ENCODE measurements at places on chromosomes 7 and 10.
A peak's percentile ranks its signal among the peaks of the same experiment; 100 is the strongest.

GRCh38 chr7:17234398-17235031 lies 63.9 kb upstream of the AHR start:
- DNase-seq: peak; percentile 95

GRCh38 chr10:70109064-70109729 lies 23.4 kb downstream of the AIFM2 start:
- no peak for DNase-seq

DNA sequence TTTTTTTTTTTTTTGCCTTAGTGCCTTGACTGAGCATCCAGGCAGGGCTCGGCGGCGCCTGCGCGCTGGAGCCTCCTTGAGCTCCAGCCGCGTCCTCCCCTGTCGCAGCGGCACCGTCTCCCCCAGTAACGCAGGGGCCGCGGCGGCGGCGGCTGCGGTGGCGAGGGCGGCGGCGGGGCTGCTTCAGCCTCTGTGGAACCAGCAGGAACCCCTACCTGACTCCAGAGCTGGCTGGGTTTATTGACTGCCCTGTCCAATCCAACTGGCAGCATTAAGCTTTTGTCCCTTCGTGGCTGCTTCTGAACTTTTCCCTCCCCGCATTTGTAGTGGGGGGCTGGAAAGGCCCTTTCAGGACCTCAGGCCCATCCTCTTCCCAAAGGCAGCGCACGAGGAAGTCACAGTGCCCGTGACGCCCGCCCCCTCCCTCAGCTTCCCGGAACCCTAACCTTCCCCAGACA lies at the start of gene GPR85:
Gene GPR85 (minus strand): TSS at position 397 of the 458 bp plus-strand sequence. CDS start 2,106 bp downstream, outside the sequence.
- DNase-seq: peak; percentile 30

- DNase-seq: no peak
These were observed 20.6 kb downstream of the TMEM273 start for GRCh38 chr10:49167425-49168170.

DNA sequence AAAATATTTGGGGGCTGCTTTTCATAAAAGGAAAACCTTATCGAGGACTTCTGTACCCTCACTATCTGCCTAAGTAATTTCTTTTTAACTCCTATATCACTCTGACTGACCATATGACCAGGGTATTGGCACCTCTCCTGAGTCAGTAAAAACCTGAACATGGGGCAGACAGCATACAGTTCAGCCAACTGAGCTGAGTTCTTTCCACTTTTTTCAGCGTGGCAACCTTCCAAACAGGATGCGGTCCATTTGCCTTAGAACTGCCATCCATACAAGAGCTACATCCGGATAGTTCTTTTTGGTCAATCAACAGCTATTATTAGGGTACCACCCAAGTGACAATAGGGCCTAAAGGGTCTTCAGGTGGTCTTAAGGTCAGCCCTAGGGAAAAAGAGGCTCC lies 122.6 kb downstream of the MARCHF5 start:
- DNase-seq: no peak

DNA sequence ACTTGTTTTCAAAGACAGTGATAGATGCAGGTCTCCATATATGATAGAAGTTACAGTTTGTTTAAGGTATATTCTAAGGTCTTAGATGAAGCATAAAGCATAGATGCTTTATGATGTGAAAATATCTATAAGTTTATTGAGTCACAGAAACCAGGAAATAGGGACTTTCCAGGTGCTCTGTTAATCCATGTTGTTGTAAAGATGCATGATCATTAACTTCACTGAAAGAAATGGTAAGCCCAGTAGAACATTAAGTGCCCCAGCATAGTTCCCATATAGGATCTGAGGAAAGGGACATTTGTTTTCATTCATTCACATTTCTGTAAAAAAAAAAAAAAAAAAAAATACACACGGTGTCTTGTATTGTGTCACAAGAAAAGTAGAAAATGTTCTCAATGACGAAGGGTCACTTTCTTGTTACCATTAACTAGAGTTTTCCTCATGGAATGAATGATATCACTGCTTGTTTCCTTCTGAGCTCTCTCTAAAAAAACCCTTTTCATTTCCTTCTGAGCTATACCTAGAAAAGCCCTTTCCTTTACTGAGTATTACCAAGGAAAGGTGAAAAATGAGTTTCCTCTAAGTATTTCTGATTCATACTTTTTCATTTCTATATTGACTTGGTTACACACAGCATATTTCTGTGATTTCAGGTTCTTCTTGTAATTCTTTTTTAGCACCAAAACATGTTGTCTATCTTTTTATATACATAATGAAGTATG lies 105.2 kb downstream of the MACC1 start:
- DNase-seq: no peak

GRCh38 chr10:88271761-88272543 lies 311.2 kb downstream of the RNLS start:
- DNase-seq: peak; percentile 93

GRCh38 chr7:25381818-25382589 lies 153.7 kb upstream of the NPVF start:
- DNase-seq: no peak

DNA sequence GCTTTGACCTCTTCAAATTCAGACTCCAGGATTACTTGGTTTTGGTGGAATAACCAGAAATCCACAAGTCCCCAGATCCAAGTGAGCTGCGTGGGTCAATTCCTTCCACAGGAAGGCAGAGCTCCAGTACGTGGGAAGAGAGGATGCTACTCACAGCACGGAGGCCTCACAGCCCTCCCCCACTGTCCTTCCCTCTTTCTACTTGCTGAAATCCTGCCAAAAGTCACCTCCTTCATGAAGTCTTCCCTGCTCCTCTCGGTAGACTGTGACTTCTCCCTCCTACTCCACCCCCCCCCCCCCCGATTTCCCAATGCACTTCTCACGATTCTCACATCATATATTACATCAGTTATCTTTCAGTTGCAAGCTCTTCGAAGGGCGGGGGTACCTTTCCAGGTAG lies 12.3 kb downstream of the CAMK2G start:
- peak; percentile 51 for DNase-seq

DNA sequence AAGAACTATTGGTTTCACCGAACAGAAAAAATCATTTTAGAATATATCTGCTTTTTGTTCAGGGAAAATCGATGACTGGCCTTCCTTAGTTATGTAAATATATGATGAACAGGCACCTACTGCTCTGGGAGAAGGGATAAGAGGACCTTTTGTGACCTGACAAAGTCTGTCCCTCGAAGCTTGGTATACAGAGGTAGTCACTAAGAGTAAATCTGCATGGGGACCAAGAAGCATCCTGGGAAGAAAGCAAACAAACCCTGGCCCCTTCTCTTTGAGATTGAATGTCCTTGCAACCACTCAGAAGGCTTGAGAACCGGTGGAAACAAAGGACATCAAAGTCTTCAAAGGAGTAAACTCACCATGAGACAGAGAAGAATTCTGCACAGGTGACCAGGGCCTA lies 52.3 kb downstream of the SKIDA1 start:
- no peak for DNase-seq

- DNase-seq: no peak
These were observed 142.6 kb upstream of the CDC14C start for GRCh38 chr7:48781752-48782151.

GRCh38 chr7:101950450-101951119 lies 133.2 kb downstream of the CUX1 start:
- DNase-seq: peak; percentile 49

- no peak for DNase-seq
These were observed 134.9 kb downstream of the AOAH start for GRCh38 chr7:36589391-36589790.

DNA sequence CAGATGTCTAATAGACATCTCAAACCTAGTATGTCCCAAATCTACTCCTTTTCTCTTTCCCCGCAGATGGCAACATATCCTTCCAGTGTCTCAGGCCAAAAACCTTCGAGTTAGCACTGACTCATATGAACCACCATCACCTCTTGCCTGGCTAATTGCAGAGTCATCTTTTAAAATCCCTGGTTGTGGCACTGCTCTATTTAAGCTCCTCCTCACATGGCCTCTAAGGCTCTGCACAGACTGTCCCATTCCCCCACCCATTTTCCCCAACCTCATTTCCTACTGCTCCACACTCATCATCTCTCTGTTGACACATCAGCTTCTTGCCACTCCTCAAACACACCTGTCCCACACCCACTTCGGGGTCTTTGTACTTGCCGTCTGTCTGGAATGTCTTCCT lies 16.8 kb upstream of the HBP1 start:
- DNase-seq: no peak

- DNase-seq: no peak
These were observed 96.3 kb downstream of the OAT start for GRCh38 chr10:124322191-124322980.

- DNase-seq: no peak
These were observed 446.1 kb downstream of the KCNMA1 start for GRCh38 chr10:77191324-77192049.

DNA sequence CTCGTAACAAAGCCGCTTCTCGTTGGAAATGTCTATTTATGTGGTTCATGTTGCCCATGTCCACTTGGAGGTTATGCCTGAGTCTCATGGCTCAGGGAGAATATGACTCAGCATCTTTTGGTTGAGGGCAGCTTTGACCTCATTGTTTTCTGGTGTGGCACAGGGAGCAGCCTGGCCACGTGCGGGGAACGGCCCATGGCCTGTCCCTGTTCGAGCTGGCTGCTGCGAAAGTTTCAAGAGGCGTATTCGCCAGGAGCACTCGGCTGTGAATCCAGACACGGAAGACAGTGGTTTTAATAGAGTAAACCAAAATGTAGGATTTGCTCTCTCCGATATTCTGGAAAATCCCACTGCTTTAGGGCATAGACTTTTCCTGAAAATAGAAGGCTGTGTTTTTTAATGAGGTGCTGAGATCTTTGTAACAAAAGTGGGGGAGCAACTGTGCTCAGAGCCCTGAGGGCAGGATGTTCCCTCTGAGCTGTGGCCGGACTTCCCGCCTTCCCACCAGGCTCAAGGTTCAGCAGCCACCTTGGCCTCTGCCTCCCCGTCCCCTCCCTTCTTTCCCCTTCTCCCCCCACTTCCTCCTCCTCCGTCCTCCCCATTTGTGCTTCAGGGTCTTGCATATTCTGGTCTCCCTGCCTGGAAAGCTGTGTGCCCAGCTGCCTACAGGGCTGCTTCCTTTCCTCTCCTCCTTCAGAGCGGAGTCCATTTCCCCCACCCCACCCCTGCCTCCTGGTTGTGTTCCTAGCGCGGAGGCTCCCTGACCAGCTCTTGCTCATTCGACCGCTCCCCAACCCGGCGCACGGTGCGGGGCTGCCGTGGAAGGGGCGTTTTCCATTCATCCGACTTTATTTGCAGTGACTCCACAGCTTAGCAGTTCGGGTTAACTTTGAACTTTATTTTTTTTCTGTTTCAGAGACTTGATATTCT lies 642.0 kb downstream of the SDK1 start:
- DNase-seq: no peak

- DNase-seq: no peak
These were observed 70.2 kb upstream of the PPP2R2D start for GRCh38 chr10:131830446-131831130.

DNA sequence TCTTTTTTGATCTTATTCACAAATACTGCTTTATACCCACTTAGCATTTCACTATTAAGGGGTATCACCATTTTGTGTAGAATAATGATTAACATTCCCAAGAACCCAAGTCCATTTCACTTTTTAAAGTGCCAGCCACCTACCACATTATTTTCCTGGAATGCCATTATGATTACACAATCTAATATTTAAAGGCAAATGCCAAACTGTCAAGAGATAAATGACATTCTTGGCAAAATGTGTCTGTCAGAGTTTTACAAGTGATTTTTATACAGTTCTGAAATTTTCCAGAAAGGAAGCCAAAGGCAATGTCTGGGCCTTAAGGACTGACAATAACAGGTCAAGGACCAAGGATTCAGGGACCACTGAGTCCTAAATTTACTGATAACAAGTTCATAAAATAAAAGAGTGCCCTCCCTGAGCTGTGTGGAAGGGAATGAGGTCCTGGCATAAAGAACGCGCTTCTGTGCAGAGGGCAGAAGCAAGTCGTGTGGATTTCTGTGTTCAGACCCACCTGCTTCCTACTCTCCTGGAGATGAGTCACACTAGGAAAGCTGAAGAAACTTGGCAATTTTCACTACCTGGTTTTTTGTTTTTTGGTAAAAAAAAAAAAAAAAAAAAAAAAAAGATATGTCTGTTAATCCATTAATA lies 66.5 kb downstream of the UBE2H start:
- DNase-seq: no peak

DNA sequence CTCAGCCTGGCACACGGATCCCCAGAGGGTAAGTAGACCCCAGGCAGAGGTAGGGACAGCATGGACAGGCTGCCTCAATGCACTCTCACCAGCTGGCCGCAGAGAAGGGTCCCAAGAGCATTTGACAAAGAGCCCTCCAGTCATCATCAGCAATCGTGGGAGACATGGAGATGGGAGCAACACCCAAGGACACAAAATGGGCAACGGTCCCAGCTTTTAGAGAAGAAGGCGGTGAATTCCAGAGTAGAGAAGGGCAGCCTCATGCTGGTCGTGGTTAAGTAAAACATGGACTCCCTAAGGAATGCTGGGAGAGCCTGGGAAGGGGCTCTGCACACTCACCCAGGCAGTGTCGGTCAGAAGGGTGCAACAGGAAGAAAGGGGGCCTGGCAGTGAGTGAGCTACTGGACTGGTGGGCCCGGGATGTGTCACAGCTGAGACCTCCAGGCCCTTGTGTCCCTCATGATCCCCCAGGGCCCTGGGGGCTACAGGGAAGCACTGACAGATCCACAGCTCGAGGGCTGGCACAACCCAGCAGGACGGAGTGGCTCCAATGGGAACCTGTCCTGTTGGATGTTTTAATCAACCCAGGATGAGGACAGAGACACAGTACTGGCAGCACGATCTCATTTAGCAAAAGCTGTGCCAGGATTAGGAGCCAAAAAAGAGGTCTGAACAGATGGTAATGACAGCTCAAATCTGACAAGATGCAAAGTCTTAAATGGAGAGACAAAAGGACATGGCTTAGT lies 147.1 kb downstream of the NEURL1 start:
- DNase-seq: no peak

- DNase-seq: peak; percentile 79
These were observed 93.9 kb downstream of the ATXN7L1 start for GRCh38 chr7:105782391-105783042.

DNA sequence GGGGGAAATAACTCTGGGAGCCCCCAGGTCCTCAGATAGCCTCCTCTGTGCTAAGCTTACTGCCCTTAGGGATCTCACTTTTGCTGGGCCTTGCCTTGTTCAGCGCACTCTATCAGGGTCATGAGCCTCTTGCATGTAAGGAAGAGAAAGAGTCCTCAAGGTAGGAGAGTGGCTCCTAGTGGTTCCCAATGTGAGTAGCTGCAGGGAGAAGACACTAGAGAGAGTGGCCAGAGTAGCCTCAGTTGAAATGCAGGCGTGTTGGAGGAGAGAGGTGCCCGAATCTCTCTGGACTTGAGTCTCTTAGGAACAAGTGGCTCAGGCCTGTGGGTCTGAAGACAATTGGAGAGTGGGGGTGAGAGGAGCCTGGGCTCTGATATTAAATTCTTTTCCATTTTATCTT lies 94.3 kb upstream of the SORCS3 start:
- no peak for DNase-seq

- DNase-seq: no peak
These were observed 79.9 kb downstream of the COL26A1 start for GRCh38 chr7:101442426-101443070.

DNA sequence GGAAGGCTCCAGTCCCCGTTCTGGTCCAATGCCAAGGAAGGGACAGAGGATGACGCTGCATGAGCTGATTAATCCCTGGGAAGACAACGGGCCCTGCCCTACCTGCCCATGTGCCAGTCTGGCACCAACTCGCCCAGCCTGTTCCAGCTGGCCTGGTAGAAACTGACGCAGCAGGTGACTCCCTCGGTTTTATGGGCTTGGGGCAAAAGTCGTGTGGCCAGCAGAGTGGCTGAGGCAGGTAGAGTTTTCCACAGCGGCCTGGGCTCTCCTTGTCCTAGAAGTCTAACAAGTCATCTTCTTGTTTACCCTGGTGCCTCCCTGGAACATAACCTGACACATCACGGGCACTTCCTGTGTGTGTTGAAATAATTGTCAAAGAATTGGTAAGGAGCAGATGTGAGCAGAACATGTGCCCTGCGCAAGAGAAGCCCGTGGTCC lies 20.4 kb upstream of the LMTK2 start:
- DNase-seq: no peak
